Activated T-cell treated with anti-CD3 and anti-CD28 coated beads for 48 hours (primary cell): ENCODE measurements at places on chromosomes 2 and 18.

- DNase-seq: no peak
Observed at GRCh38 chr2:197080578-197081216, 154.2 kb upstream of the PGAP1 start.

DNA sequence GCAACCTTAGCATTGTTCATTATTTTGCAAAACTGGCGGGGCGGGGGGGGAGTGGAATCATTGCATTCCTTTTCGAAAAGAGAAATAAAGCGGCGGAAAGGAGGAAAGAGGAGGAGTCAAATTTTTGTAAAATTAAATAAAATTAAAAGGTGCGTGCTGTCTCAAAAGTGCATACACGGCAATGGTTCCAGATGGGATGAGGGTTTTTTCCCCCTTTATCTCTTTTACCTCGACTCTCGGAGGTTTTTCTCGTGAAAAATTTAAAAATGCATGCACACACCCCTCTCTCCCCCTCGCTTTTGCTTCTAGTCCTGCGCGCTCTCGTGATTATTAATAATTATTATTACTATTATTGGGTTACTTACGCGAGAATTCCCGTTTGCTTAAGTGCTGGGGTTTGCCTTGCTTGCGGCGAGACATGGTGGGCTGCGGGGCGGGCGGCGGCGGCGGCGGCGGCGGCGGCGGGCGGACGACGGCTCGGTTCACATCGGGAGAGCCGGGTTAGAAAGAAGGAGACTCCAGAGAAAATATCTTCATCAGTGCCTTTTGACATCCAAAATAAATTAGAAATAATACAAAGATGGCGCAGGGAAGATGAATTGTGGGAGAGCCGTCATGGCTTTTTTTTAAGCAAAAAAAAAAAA lies 481 bp downstream of the BCL11A start:
- DNase-seq: no peak

DNA sequence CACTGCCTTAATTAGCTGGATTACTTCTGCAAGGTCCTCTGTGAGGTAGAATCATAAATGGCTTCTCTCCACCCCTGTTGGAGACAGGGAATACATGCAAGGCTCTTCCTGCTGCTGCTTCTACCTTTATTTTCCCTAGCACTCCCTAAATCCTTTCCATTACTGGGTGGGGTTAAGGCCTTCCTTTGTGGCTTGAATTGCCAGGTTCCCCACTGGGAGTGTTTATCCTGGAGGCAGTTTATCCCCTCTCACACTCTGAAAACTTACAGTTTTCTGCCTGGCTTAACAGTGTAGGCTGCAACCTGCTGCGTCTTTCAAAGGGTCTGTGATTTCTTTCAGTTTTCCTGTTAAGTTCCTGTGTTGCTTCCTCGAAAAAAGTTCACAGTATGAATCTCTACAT lies 1062.3 kb upstream of the CRIM1 start:
- no peak for DNase-seq

- DNase-seq: no peak
Observed at GRCh38 chr2:189249171-189249570, 69.6 kb upstream of the COL5A2 start.

DNA sequence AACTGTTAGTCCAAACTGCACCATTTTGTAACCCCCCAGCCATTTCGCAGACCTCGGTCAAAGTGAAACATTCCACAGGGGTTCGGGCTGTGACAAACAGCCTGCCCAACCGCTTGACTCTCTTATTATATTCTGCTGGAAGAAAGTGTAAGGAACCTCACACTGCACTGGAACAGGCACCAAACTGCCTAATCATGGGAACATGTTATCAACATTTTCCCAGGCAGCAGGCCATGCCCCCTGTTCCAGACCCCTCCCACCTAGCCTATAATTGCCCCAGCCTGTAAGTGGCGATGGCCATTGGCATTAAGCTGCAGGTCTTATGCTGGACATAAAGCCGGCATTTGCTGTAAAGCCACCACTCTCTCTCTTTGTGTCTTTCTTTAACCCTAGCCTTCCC lies 16.9 kb downstream of the LYG2 start:
- no peak for DNase-seq

- no peak for DNase-seq
Observed at GRCh38 chr18:67139899-67140298, 376.6 kb downstream of the DSEL start.
